ENCODE measurements at places on chromosomes 3 and 15.

- DNase-seq = no peak
Observed at GRCh38 chr3:40427045-40427669, 30.0 kb upstream of the RPL14 start.

DNA sequence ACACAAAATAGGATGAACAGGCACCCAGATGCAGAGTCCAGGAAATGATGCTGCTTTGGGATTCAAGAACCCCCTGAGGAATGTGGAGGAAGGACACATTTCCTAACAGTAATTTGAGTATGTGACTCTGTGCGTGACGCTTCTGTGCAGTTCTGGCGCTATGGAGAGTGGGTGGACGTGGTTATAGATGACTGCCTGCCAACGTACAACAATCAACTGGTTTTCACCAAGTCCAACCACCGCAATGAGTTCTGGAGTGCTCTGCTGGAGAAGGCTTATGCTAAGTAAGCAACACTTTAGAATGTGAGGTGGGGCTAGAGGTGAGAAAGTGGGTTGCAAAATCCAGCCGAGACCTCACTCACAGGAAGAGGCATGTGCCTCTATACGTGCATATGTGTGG, 28.3 kb downstream of the CAPN3 start:
- DNase-seq = no peak

- no peak for DNase-seq
Observed at GRCh38 chr3:36367912-36368573, 12.3 kb upstream of the STAC start.

DNA sequence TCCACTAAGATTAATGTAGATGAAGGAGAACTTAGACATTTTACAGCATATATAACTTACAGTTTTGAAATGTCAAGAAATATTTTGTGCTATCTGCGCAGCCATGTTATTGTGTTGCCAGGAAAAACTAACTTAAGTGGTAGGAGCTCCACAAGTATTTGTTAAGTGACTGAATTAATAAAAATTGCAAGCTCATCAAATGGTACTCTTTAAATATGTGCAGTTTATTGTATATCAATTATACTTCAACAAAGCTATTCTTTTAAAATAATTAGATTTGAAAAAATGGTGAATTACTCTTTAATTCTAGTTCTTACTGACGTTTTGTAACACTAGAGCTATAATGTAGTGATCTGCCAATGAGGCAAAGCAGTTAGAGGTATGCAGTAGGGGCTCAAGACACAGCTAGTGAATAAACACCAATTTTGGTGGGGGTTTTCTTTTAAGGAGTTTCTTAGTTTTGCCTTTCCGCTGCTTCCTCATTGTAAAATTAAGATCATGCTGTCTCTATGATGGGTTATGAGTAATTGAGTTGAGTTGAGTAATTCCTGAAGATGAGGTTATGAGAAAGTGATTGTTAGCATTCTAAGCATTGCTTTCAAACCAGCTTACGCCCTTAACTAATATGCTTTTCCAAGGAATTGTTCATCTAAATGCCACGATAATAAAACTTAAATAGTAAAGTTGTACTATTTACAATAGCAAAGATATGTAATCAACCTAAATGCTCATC, 10.9 kb upstream of the LXN start:
- DNase-seq = no peak

GRCh38 chr15:74754593-74755215, 6.1 kb downstream of the CYP1A2 start:
- no peak for DNase-seq

GRCh38 chr3:38137615-38138348, 679 bp upstream of the MYD88 start:
- DNase-seq = no peak

GRCh38 chr3:45666757-45667431, 22.3 kb upstream of the SACM1L start:
- no peak for DNase-seq

DNA sequence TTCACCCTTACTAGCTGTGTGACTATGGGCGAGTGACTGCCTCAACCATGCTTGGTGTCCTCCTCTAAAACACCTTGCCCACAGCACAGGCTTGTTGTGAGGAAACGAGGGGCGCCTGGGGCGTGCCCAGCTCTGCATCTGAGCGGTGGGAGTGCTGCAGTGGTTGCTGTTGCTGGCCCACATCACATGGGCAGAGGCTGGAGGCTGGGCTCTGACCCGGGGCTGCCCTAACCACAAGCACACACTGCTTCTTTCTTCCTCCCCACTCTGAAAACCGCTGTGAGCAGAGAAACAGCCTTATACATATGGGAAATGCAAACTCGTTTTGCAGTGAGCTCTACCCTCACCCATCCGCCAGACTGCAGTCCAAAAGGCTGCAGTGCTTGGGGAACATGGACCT, 74.8 kb upstream of the RPL32 start:
- DNase-seq = no peak

- no peak for DNase-seq
Observed at GRCh38 chr3:78863306-78864203, 904.2 kb downstream of the ROBO1 start.

GRCh38 chr3:143070977-143071551, 48.5 kb upstream of the CHST2 start:
- no peak for DNase-seq

- DNase-seq = no peak
Observed at GRCh38 chr3:32992310-32992686, 40.9 kb downstream of the CCR4 start.

GRCh38 chr3:113736548-113737089, 9.4 kb downstream of the NAA50 start:
- no peak for DNase-seq

DNA sequence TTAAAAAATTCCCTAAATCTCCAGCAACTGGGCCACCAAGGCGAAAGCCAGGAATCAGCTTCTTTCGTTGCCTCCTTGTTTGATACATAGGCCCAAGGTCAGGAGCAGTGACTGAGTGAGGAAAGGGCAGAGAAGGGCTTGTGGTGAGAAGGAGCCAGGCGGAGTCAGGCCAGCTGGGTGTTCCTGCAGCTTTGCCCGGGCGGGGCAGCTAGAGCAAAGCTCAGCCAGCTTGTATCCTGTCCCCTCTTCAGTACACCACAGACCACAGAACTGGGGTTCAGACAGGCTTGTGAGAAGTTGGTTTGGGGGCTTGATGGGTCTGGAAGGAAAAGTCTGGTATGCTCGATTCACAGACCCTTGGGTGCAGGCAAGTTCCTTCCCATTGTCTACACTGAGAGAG, 52.6 kb downstream of the CCK start:
- DNase-seq = no peak

GRCh38 chr3:87191641-87192040, 35.5 kb upstream of the CHMP2B start:
- DNase-seq = no peak

DNA sequence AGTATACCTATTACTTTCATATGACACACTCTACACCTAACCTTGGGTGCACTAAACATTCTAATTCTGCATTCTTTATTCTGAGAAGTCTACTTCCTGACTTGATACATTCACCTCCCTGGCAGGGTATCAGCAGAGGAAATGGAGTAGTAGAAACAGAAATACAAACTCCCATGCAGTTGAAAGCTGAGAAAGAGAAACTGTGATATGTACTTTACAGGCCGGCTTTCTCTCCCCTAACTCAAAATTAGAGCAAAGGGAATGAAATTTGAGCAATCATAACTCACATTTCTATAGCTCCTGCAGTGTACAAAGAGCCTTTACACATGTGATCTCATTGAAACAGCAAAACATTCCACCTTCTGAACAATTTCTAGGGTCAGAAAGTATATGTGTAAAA, 135.5 kb upstream of the COL8A1 start:
- no peak for DNase-seq

GRCh38 chr3:154759966-154760365, 320.2 kb upstream of the MME start:
- no peak for DNase-seq

GRCh38 chr3:50592568-50592967, 19.0 kb downstream of the CISH start:
- DNase-seq = no peak

GRCh38 chr3:126546013-126546412, 12.7 kb downstream of the C3orf22 start:
- DNase-seq = no peak
